CD4-positive, alpha-beta T cell treated with Interleukin-1 beta for 1 hour (primary cell): ENCODE measurements at places on chromosomes 5 and 9.
A peak's percentile ranks its signal among the peaks of the same experiment; 100 is the strongest.

- no peak for DNase-seq
Measured at GRCh38 chr5:107502676-107503060, 168.1 kb downstream of the EFNA5 start.

- no peak for DNase-seq
Measured at GRCh38 chr5:31880449-31880848, 241.5 kb downstream of the PDZD2 start.

- DNase-seq: no peak
Measured at GRCh38 chr9:131126059-131126426, 657 bp downstream of the NUP214 start.

- DNase-seq: peak; percentile 10
Measured at GRCh38 chr9:114777821-114778609, 27.8 kb downstream of the TNFSF15 start.

DNA sequence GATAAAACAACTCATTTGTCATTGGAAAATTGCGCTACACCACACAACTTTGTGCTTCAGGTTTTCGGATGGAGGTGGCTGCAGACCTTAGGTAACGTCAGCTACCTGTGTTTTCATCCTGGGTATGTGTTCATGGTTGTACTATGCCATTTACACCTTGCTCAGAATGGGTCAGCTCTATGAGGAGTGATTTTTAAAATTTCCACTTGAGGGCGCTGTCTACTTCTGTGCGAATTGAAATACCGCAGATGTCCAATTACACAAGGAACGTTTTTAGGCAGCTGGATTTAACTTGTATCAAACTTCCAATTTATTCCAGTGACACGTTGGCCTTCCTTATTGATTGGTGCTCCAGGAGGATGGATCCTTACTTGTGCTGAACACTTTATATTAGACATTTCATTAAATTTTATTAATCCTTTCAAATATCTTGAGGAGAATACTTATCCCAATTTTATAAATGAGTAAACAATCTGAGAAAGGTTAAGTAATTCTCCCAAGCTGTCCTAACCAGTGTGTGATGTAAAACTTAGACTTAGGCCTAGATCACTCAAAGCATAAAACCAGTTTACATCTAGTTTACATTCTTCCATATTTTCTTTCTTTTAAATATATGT, 23.4 kb downstream of the DMRTA1 start:
- DNase-seq: no peak

DNA sequence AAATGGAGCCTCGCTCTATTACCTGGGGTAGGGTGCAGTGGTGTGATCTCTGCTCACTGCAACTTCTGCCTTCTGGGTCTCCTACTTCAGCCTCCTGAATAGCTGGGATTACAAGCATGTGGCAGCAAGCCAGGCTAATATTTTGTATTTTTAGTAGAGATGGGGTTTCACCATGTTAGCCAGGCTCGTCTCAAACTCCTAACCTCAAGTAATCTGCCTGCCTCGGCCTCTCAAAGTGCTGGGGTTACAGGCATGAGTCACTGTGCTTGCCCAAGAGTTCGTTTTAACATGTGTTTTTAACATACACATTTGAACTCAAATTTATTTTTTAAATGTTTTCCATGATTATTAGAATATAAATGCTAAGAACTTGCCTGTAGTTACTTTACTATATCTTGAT, 34.2 kb downstream of the MARCHF6 start:
- DNase-seq: no peak

- DNase-seq: peak; percentile 74
Measured at GRCh38 chr5:159156426-159157238, 52.7 kb downstream of the RNF145 start.

- DNase-seq: no peak
Measured at GRCh38 chr9:136049491-136050265, 45.4 kb downstream of the NACC2 start.

GRCh38 chr9:4575997-4576396, 85.7 kb downstream of the SLC1A1 start:
- no peak for DNase-seq

- no peak for DNase-seq
Measured at GRCh38 chr5:147694772-147695171, 87.8 kb downstream of the JAKMIP2 start.

DNA sequence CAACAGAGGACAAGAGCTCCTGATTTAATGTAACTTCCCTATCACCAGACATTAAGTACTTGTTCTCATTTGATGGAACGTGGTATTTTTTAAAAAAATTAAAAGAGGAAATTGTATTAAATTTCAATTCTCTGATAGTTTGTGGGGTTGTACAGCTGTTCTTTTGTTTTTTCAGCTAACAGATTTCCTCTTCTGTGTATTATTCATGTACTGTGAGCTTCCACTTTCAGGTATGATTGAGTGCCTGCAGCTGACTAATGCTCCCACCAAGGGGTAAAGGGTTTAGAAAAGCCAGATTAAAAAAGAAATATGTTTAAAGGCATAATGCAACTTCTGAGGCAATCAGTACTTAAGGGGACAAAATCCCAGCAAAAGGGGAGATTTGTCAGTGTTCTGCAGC, 117.7 kb upstream of the ACTBL2 start:
- no peak for DNase-seq

DNA sequence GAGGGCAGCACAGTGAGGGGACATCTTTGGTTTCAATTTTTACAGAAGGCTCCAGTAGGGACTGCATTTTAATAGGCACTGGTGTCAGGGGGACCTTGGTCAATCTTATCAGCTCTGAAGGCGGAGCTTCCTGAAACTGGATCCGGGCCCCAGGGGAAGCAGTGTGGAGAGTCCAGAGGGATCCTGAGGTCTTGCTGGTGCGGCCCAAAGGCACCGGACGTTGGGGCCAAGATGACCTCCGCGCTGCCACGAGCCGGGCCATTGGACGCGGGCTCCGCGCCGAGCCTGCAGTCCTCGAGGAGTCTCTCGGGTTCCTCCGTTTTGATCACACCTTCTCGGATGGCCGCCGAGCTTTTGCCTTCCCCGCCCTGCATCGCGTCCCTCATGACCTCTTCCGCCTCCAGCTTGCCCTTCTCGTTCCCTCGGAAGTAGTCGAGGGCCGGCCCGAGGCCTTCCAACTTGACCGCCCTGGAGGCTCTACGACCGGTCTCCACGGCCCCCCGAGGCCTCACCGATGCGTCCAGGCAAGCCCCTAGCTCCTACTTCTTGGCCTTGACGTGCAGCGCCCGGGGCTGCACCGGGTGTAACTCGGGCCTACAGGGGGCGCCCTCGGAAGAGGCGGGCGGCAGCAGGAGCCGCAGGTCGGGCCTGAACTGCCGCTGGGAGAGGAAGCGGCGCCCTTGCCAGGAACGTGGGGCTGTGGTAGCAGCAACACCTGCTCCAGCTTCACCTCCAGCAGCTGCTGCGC, 18.8 kb downstream of the C5orf52 start:
- peak; percentile 38 for DNase-seq
